ENCODE measurements at places on chromosomes 11 and 22.
A peak's percentile ranks its signal among the peaks of the same experiment; 100 is the strongest.

- peak; percentile 44 for DNase-seq
These were observed 20.9 kb downstream of the SERGEF start for GRCh38 chr11:17991783-17992433.

- DNase-seq, result no peak
These were observed 52.4 kb upstream of the CLMP start for GRCh38 chr11:123247496-123247799.

GRCh38 chr11:45056529-45056928, 89.9 kb upstream of the PRDM11 start:
- no peak for DNase-seq

DNA sequence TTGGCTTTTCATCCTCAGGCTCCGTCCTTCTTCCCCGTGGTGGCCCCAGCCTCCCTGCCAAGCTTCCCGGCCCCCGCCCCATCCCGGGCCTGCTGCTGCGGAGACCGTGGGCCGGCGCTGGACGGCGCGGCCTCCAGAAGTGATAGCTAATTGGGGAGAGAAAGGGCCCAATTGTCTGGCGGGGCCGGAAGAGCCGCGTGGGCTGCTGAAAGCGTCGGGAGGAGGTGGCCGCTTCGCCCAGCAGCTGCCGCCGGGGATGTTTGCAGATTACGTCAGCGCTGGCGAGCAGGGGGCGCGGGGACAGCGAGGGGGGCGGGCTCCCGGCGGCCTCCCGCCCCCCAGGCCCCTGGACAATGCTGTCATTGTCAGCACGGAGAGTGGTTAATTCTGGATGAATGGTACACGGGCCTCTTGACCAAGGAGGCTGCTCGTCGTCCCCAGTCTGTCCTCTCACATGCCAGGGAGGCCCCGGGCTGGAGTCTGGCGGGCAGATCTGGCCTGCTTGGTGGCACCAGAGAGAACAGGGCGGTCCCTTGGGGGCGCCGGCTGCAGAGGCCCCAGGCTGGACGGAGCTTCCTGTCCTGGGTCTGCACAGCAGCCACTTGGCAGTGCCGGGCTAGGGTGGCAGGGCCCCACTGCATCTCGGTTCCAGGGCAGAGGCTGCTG, 1.6 kb downstream of the SMIM38 start:
- DNase-seq, result peak; percentile 69

- no peak for DNase-seq
These were observed 92.5 kb upstream of the LMO1 start for GRCh38 chr11:8356216-8356615.

GRCh38 chr22:20571531-20572007, 64.2 kb downstream of the MED15 start:
- no peak for DNase-seq

- DNase-seq, result peak; percentile 98
These were observed 91.5 kb downstream of the ABTB2 start for GRCh38 chr11:34266090-34266912.

- no peak for DNase-seq
These were observed 14.8 kb downstream of the ARFGAP2 start for GRCh38 chr11:47161890-47162289.

DNA sequence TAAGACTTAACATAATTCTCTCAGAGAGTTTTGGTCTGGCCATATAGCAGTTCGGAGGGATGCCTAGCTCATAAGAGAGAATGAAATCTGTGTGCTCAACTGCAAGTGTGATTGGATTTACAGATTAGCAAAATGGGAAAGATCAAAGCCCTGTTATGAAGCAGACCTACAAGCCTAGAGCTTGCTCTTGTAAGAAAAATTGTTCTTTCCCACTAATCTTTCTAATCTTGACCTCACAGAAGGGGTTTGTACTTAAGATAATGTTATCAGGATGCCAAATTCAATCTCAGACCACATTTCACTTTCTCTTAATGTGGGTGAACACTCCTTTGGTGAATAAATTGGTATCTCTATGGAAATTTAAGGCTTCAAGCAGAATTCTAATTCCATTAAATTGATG, 267.2 kb downstream of the RAB38 start:
- DNase-seq, result no peak

GRCh38 chr22:41498303-41498835, 29.5 kb downstream of the ACO2 start:
- no peak for DNase-seq

GRCh38 chr11:23974601-23975000, 522.3 kb upstream of the LUZP2 start:
- DNase-seq, result peak; percentile 20

DNA sequence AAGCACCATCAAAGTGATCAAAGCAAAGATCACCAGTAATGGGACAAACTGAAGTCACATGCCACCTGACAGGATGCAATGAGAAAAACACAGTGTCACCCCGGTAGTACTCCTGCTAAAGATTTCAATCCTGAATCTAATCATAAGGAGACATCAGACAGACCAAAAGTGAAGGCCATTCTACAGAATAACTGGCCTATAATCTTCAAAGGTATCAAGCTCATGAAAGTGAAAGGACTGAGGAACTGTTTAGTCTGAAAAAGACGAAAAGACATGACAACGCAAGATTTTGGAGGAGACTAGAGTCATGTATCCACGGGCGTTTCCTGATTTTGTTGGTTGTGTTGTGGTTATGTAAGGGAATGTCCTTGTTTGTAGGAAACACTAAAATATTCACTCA, 42.4 kb upstream of the TSKU start:
- DNase-seq, result no peak

DNA sequence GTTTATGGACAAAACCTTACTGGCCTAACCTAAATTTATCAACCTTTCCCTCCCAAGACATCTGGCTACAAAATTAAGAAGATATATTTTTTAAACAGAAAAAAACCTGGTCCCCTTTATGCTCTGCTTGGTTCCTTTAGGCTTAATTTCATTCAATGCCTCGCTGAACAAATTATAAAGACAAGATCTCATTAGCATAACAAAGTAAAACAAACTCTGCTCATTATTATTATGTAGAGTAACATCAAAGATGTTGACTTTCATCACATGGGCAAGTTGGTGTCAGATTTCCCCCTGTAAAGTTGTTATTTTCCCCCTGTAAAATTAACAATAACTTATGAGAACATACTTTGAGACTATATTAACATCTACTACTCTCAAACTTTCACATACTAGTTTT, 11.0 kb downstream of the RRAS2 start:
- no peak for DNase-seq

- no peak for DNase-seq
These were observed 125.7 kb downstream of the CADM1 start for GRCh38 chr11:115378557-115378956.

DNA sequence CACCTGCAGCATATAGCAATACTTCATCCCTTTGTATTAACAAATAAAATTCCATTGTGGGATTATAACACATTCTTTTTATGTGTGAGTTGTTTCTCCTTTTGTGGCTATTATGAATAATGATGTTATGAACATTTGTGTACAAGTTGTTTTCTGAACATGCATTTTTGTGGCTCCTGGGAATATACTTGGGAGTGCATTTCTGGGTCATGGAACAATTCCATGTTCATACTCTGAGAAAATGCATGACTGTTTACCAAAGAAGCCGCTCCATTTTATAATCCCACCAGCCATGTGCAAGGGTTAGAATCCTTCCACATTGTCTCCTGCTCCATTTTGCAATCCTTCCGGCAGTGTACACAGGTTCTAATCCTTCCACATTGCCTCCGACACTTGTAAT, 713.8 kb downstream of the TBC1D22A start:
- no peak for DNase-seq

GRCh38 chr22:37690901-37691504, 4.9 kb downstream of the NOL12 start:
- DNase-seq, result no peak

GRCh38 chr11:46855167-46855566, 9.1 kb upstream of the CKAP5 start:
- DNase-seq, result peak; percentile 23

- DNase-seq, result no peak
These were observed 12.6 kb downstream of the HIKESHI start for GRCh38 chr11:86314636-86315035.

- DNase-seq, result no peak
These were observed 4.2 kb downstream of the GAL3ST3 start for GRCh38 chr11:66044757-66045156.

DNA sequence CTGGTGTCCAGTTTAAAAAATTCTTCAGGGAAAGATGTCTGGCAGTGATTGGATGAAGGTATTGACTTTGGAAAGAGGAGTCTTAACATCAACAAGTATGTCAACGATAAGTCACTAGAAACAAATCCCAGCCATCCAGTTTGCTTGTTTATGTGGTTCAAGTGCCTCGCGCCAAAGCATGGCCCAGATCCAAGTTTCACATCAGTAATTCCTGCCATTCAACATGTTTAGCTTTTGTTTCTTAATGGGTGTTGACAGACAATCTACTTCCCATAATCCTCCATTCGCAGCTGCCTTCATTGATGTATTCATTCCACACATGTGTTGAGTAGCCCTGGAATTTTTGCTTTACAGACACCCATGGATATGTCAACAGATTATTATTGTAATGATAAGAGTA, 77.8 kb downstream of the UBASH3B start:
- DNase-seq, result peak; percentile 77

DNA sequence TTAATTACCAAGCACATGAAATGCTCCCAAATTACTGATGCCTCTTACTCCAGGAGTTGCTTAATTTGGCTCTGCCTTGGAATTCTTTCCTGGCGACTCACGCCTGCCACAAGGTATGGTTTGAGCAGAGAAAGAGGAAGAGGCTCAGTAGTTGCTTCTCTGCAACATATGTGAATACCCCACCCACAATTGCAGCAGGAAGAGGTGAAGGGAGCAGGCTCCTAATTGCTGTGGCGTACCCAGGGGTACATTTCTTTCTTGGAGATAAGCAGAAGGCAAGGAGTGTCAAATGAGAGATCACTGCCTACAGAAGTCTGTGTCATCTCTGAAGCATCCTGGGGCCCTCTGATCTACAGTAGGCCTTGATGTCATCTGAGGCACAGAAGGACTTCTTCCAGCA, 10.6 kb upstream of the NNMT start:
- DNase-seq, result peak; percentile 63

DNA sequence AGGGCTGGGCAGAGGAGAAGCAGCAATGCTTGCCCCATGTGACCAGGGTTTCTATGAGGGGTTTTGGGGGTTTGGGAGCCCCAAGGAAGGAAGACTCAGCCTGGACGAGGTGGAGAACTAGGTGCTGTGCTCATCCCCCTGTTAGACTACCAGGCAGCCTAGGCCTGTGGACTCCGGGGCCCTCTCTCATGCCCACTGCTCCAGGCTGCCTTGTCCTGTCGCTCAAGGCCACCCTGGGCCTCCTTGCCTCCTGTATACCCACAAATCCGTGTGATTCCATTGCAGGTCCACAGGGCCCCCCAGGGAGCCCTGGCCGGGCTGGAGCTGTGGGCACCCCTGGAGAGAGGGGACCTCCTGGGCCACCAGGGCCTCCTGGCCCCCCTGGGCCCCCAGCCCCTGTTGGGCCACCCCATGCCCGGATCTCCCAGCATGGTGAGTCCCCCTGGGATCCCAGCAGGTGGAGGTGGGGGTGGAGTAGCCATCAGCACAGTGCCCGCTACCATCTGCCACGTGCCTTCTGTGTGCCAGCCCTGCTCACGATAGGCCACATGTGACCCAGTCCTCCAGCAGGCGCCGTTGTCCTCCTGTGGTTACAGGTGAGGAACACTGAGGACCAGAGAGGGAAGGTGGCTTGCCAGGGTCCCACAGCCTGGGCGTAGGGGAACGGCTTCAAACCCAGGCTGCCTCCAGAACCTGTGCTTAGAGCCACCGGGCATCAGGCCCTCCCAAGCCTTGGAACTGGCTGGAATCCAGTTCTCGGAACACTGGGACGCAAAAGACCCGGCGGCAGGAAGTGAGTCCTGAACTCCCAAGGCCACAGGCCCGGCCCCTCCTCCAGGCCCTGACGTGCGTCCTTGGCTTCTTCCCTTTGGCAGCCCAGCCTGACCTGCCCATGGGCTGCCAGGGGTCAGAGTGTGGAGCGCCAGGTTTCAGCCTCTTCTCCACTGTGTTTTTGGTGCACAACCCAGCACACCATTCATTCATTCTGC, 26.6 kb downstream of the EMID1 start:
- DNase-seq, result no peak

DNA sequence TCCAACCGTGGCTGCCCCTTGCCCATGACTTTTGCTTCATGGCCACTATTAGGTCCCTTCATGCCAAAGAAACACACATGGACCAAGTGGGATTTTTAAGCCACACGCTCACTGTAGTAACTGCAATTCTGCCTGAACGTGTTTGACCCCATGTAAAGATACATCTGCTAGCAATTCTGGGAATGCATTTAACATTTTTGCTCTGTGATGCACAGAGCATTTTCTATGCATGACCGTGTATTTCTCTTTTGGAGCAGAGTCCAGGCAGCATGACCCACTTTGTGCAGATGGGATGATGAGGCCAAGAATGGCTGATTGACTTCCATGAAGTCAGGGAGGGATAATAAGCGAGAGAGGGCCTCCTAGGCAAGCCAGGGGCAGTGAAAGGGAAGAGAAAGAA, 108.5 kb downstream of the TP53I11 start:
- peak; percentile 95 for DNase-seq

DNA sequence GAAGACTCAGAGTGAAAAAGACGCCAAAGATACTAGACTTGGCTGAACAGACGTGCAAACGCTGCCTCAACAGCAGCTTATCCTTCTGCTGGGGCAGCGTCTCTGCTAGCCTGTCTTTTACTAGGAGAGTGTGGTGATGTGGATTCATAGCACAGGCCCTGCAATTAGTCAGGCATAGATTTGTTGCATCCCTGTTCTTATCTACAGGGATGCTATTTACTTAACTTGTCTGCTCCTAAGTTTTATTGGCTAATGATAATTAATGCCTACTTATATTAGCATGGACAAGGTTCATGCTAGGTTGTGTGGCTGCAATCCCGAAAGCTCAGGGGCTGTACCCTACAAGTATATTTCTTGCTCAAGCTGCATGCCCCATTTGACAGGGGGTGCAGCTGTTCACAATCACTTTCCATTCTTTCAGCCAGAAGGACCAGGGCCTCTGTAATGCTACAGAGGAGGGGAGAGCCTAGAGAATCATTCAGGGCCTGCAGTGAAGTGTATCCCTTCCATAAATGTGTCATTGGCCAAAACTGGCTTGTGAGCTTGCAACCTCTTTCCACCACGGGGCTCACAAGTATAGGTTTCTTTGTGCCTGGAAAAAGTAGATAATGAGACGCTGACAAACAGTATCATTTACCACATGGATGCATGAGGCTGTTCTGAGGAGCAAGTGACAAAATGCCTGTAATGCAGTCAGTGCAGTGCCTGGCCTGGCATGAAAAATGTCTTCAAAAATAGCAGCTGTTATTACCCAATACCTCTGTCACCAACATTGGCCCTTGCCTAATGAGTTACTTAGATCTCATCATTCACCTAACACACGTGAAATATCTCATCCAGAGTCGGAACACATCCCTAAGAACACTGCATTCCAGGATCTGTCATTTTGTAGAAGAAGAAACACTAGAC, 685.8 kb upstream of the API5 start:
- no peak for DNase-seq

Measured in astrocyte (in vitro differentiated cells and primary cell).